Stimulated activated CD4-positive, alpha-beta T cell treated with anti-CD3 and anti-CD28 coated beads, Interleukin-4, amount 100 ng/mL, for 1 hour (primary cell): ENCODE measurements at places on chromosomes 11 and 22.

GRCh38 chr11:130636722-130637464 is 188.4 kb downstream of the ADAMTS15 start:
- no peak for DNase-seq

- DNase-seq = no peak
These were observed 16.6 kb downstream of the CAPRIN1 start for GRCh38 chr11:34068111-34068510.

DNA sequence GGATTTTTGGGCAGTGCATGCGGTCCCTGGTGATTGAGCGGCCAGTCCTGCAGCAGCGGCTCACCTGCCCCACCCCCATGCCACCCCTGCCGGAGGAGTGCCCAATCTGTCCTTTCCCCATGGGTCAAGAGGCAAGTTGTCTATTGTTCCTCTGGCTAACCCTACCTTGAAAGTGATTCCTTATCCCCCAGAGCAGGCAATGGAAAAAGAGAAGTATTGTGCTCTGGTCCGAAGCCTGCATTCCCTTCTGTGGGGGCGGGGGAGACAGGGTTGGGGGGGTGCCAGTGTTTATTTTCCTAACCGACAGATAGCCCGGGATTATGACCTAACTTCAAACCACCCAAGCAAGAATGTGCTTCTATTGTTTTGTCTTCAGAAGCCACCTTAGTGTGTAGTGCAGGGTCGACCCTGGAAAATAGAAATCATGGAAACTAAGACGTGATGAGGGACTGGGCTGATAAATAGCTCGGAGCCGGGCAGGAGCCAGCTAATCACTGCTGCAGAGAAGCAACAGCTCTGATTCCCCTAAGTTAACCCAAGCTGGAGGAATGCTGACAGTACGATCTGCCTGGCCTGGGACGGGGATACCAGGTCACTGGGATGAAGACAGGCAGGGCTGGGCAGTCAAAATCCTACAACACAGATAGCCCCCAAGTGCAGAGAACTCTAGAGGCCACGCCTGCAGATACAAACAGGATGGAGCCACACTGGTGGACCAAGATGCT is 38.7 kb upstream of the ATXN10 start:
- DNase-seq = no peak

DNA sequence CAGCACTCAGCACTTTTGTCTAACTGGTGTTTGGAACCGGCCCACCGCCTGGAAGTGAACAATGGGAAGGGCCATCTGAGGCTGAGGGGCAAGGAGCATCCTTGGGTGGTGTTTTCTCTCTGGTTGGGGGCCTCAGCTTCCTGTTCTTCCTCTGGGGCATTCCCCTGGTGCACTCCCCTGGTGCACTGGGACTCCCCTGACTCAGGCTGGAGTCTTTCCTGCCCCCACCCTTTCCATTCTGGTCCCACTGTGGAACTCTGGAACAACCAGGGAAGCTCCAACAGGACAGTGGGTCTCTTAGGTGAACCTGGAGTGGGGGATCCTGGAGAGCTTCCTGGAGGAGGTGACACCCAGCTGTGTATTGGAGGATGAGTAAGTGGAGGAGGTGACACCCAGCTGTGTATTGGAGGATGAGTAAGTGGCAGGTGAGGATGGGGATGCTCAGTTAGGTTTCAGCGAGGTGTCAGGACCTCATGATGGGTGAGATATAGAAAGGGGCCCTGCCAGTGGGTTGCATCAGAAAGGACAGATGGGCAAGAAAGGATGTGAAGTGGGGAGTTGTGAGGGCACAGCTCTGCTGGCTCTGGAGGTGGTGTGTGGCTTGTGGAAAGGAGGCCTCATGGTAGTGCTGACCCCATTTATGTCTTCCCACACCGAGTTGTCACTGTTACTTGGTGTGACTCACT is 132.1 kb downstream of the OSBP2 start:
- no peak for DNase-seq

DNA sequence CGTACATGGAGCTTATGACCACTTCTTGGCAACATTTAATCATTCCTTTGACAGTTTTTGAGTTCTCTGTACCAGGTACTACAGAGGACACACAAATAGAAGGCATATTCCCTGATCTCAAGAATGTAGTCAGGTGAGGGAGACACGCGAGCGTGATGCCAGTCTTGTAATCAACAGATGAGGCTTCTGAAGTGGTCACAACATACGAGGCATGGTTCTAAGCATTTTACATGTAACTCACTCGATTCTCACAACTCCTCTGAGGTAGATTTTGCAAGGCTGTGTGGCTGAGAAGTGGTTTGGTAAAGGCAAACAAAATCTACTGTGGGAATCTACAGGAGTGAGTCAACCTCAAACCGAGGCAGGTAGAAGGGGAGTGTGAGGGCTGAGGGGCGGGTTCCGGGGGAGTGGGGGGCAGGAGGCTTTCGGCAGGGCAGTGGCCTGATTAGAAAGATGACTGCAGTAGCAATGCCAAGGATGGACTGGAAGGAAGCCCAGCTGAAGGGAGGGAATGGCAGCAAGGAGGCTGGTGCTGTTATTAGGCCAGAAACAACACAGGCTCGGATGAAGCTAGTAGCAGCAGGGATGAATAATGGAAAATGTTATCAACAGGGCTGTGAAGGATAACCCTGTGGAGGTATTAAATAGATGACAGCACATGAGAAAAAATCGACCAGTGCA is 63.8 kb downstream of the ST14 start:
- no peak for DNase-seq

DNA sequence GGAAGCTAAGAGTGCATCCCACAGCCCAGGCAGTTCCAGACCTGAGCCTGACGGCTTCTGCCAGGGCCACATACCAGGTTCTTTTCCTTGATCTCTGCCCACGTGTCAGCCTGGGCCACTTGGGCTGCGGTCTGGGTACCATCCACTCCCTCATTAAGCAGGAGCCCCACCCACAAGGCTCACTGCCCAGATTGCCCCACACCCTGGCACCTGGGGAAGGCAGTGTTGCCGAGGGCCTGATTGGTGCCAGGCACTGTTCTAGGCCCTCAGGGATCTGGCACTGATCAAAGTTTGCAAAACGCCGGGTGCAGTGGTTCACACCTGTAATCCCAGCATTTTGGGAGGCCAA is 15.4 kb downstream of the GGA1 start:
- DNase-seq = no peak

- no peak for DNase-seq
These were observed 123.8 kb downstream of the RAB38 start for GRCh38 chr11:88051396-88051795.

- DNase-seq = peak; percentile 59
These were observed 11.3 kb upstream of the MOGAT2 start for GRCh38 chr11:75706260-75706729.

DNA sequence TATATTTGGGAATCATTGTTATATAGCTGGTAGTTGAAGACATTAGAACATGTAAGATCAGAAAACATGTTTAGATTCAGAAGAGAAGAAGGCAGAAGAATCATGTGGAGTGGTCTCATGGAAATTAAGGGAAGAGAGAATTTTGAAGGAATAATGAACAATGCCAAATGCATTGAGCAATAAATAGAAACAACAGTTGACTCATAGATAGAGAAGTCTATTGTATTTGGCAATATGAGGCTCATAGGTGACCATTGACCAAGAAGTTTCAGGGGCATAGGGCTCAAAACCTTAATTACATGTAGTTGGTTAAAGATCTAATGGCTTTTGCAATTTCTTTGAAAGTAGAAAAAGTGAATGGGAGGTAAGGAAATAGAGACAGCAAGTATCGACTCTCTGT is 123.9 kb downstream of the PAX6 start:
- no peak for DNase-seq

DNA sequence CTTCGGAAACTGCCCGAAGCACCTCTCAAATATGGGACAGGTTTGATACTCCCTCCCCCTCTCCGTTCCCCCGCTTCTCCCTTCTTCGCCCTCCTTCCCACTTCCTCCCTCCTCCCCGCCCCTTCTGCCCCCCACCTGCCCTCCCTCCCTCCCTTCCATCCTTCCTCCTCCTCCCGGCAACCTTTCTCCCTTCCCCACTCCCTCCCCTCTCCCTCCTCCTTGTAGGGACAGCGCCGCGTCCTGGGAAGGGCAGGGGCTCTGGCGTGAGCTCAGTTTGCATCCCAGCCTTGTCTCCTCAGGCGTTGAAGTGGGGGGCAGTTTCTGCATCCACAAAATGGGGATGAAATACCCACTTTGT is 6.1 kb upstream of the NFAM1 start:
- DNase-seq = no peak

GRCh38 chr11:14454861-14455632 is 44.6 kb downstream of the COPB1 start:
- no peak for DNase-seq

DNA sequence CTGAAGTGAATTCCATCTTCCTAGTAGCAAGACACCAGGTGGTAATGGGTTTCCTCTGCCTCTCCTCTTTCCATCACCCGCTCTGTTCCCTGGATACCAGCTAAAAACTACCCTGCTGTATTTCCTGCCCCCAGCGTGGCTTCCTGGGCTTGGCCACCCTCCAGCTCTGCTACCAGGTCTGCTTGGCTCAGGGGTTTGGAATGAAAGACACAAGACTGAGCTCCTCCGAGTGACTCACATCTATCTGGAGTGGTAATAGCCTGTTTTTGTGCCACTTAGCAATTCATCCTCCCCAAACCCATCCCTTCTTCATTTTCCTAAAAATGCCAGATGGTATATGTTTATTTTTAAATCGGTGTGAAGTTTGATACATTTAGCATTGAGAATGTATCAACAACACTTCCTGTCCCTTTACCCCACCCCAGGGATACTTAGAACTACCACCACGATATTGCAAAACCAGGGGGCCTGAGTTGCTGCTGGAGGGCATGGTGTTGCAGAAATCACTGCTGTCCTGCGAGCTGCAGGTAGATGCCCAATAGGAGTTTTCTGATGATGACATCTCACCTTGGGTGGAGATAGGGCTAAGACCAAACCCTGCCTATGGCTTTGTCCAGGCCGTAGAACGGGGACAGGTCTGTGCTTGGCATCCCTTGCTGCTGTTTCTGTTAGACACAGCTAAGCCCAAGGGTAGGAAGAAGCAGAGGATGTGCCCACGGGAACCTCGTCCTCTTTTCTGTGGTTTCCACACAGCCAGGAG is 7.5 kb upstream of the MICAL3 start:
- DNase-seq = no peak

DNA sequence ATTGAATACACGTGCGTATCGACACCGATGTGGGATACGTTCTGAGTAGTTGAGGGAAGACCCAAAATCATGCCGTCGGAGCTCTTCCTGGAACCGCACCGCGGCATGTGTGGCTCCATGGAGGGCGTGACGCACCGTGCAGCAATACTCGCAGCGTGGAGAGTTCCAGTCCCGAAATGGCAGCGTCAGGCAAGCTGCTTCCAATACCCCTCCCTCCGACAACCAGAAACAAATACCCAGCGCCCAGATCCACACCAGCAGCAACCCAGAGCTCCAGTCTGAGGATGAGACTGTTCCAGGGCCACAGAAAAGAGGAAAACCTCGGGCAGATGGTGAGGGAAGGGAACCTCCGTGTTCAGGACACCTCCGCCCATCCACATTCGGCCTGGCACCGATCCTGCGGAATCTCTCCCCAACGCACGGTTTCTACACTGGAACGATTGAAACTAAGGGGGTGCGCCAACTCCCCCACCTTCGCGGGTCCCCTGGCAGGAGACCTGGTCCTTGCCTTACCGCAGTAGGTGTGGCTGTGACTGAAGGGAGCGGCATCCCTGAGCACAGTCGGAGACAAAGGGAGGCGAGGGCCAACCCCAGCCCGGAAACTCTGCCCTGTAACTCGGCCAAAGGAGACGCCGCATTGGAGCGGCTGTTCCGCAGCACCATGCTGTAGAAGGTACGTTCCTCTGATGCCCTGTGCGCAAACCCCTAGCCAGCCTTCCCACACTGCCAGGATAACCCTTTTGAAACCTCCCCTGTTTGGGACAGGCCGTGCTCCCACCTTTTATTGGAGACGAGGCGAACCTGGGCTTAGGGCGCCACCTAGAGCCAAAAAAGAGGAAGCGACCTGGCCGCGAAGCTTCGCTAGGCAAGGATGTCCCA is 28.2 kb downstream of the DBX1 start:
- DNase-seq = peak; percentile 45

DNA sequence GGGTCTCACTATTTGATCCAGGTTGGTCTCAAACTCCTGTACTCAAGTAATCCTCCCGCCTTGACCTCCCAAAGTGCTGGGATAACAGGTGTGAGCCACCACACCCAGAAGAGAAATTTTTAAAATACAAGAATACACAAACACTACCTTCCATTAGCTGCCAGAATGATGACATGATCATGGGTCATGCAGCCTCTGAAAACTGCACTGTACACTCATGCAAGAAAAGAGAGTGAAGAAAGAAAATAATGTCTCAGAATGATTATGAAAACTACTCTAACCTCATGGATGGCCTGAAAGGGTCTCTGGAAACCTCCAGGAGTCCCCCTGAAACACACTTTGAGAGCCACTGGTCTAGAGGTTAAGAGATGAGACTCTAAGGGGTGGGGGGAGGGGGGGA is 18.8 kb downstream of the VPS37C start:
- DNase-seq = no peak

DNA sequence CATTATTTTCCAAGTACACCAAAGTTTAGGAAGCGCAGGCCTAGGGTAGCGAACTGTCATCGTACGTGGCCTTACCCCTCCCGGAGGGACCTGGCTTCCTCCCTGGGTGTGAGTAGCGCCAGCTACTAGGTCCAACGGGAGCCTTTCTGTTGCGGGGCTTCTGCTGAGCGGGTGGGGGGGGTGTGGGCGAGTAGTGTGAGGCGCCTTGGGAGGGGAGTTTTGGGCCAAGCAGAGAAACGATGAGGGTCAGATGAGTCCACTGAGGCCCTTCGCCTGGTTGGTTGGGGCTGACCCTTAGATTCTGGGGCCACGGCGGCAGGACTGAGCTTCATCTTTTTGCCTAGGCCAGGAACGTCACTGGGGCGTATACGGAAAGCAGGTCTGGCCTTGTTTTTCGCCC is 868 bp downstream of the TEF start:
- no peak for DNase-seq

DNA sequence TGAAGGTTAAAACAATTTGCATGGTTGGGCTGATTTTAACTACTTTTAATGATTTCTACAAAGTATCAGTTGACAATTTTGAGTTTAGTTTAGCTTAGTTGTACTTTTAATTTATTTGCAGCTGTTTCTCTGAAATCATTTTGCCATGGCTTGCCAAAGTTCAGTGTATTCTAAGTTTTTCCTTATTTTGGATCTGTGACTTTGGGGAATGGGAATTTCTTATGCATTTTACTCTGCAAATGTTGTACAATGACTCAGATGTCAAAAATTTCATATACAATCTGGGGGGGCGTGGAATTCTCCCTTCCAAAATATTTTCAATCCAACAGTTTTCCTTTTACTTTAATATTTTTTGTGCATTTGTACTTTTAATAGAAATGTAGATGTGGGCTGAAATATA is 8.9 kb upstream of the DCHS1 start:
- no peak for DNase-seq

DNA sequence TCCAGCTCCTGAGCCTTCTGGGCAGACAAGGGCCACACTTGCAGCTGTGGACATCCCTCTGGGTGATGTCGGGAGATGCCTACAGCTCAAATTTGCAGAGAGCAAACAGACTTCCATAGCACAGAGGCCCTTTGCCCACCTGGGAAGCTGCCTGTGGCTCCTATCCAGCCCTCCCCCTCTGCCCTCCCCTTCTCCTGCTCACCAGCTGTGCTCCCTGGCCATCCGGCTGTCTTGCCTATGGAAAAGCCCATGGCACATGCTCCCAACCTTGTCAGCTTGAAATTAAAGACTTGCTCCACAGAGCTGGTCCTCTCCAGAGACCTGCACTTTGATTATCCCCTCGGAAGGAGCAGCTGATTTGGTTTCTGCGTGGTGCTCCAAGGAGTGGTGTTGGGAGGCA is 118.9 kb upstream of the NECTIN1 start:
- DNase-seq = no peak
